H9 (cell line): ENCODE measurements at places on chromosomes 11 and 22.

DNA sequence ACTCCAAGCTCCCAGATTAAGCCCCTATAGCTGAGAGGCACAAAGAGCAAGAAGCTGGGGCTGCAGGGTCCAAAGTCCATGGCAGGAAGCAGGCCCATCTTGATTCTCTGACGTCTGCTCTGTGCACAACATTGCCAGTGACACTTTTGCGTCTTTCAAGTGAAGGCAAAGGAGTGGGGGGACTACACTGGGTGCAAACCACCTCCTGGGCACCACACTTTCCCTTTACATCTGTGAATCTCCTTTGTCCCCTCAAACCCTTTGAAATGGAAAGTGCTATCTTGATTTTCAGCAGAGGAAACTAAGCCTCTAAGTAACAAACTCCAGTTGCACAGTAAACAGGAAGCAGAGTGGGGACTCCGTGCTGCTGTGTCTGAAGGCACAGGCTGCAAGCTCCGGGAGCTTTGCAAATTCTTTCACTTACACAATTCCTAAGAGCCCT, 428.0 kb downstream of the LARGE1 start:
- no peak for DNase-seq

GRCh38 chr11:27696115-27696514, 4.1 kb downstream of the BDNF start:
- DNase-seq, result no peak

GRCh38 chr11:46279126-46280099, 2.0 kb downstream of the CREB3L1 start:
- no peak for DNase-seq

DNA sequence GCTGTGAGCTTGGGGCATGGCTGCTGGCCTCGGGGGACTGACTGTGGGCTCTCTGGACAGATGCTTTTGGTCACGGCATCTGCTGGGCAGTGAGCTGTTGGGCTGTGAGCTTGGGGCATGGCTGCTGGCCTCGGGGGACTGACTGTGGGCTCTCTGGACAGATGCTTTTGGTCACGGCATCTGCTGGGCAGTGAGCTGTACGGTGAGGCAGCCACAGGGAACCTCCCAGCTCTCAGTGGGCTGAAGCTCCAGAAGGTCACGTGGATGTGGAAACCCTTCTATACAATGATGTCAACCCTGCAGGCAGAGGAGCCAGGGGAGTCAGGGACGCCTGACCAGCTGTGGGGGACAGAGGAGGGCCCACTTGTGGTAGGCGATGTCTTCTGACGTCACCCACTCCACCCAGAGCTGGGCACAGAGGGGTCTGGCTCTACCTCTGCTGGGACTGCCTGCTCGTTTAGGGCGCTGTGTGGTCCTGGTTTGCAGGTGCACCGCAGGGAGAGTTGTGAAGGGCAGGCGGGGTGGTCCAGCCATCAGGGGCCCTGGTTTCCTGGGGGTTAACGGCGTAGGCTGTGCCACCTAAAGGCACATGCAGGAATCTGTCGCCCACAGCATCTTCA, 1331.3 kb downstream of the BRD1 start:
- DNase-seq, result no peak

- peak; percentile 87 for DNase-seq
These were observed 2.2 kb upstream of the RFPL2 start for GRCh38 chr22:32206774-32207758.

GRCh38 chr22:29710922-29711593, 8.7 kb upstream of the CABP7 start:
- DNase-seq, result no peak

DNA sequence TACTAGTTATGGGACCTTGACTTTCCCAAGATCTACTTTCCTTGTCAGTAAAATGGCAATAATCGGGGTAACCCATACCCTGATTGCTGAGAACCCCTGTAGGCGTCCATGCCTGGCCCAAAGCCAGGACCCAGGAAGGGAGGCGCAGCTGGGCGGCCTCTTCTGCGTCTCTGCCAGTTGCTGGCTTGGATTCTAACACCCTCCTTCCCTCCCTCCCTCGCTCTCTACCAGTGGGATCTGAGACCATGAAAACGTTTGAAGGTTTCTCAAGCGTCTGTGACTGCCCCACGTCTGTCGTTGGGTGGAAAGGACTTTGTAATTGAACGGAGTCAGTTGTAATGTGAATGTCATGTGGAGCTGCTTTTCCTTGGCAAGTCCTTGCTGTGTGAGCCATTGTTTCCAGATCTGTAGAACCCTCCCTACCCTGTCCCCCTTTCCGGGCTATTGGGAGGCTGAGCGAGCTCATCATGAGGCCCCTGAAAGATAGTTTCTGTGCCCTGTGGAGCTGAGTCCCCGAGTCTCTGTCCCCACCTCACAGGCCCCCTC, 47.8 kb downstream of the PARVB start:
- no peak for DNase-seq

GRCh38 chr22:31091106-31091975, 10.2 kb downstream of the SMTN start:
- DNase-seq, result no peak

DNA sequence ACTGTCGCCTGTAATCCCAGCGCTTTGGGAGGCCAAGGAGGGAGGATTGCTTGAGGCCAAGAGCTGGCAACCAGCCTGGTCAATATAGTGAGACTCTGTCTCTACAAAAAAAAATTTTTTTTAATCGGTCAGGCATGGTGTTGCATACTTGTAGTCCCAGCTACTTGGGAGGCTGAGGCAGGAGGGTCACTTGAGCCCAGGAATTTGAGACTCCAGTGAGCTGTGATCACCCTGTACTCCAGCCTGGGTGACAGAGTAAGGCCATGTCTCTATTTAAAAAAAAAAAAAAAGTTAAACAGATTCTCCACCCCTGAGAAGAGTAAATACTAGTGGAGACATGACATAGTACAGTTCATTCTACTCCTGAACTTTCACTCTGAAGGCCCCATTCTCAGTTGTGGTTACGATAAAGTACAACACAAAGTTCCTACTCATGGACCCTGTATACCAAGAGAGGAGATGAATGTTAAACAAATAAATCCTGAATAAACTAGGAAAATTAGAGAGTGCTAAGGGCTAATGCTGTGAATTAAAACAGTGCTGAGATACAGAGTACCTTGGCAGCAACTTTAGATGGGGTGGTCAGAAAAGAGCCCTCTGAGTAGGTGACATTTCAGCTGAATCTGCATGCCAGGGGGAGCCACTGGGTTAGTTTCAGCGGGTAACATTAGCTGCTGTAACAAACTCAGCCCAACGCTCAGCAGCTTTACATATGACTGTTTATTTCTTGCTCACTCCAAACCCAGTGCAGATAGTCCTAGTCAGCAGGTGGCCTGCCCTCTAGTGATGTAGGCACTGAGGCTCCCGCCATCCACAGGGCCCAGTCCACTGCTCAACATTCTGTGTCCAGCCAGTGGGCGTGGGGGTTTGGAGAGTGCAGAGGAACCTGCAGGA, 75.1 kb downstream of the DBX1 start:
- DNase-seq, result no peak
